Suppressor macrophage treated with lipopolysaccharide for 1 hour (primary cell): ENCODE measurements at places on chromosomes 1 and 21.

DNA sequence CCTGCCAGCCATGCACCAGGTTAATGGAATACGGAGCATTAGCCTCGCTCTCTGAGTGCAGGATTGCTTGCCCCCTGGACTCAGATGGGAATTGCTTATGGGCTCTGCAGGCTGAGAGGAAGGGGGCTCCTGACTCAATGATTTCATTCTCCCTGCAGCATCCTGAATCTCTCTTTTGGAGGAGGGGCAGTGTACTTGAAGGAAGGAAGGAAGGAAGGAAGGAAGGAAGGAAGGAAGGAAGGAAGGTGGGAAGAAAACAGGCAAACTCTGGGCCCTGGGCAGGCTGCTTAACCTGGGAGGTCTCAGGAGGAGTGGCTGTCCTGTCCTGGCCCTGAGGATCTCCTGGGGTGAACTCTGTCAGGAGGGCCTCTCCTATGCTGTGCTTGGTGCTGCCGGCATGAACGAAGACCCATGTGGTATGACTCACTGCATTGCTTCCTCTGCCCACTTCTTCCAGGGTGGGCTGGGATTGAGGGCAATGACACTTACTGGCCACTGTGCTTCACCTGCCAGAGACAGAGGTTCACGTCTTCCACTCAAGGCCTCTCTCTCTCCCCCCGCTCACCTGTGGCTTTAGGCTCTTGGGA lies 257.1 kb upstream of the CSF3R start:
- no peak for DNase-seq

DNA sequence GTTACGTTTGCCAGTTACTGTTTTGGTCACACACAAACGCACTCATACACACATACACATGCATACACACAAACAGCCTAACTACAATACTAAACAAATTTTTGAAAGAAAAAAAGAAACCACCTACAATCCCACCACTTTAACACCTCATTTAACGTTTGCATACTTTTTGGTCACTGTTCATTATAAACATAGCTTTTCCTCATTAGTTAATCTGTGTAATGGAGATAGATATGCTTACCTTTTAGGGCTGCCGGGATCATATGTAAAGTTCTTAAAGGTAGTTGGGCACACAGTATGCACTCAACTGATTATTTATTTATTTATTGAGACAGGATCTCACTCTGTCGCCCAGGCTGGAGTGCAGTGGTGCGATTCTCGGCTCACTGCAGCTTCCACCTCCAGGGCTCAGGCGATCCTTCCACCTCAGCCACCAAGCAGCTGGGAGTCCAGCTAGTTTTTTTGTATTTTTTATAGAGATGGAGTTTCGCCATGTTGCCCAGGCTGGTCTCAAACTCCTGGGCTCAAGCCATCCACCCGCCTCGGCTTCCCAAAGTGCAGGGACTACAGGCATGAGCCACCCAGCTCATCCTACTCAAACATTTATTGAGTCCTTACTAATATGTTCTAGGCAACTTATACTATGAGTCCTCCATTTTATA lies 677 bp upstream of the BCL10 start:
- no peak for DNase-seq

DNA sequence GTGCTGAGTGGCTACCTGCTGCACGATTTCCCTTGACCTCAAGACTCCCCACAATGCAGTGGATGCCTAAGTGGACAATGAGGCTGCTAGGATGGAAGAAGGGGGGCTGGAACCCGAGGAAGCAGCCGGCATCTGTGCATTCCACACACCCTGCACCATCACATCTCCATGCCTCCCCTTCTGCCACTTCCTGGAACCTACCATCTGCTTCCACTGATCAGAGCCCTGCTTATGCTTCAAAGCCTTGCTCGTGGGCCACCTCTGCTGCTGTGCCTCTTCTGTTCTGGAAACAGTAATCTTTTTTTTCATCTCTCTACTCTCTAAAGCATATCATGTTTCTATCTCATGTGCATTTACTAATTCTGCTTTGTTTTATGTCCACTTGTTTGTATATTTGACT lies 66.2 kb upstream of the WDR26 start:
- DNase-seq, result no peak

GRCh38 chr1:113281550-113281949 lies 108.8 kb upstream of the MAGI3 start:
- DNase-seq, result no peak

DNA sequence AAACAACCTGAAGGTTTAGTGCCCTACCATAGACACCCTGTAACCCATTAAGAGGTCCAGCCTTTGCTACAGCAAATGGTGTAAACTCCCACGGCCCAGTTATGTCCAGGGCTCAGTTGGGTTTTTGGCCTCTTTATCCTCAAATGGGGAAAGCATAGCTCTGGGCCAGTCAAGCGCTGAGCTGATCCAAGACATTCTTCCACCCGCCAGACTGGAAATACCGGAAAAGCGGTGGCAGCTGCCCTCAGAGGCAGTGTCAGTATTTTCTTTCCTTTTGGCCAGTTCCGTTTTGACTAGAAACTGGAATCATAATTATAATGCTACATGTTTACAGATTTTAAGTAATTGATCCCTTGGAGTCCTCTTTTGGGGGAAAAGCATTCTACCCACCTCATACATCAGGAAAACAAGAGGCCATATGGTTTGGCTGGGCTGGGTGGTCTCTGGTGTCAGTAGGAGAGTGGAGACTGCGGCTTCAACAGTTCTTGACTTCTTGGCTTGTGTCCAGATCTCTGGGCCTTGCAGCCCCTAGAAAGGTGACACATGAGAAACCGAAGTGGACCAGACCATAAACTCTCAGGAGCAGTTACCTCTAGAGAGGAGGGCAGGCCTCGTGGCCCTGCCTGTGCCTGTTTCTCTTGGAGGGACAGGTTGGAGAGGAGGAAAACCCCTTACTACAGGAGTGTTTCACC lies 30.2 kb upstream of the CLDN14 start:
- no peak for DNase-seq

- no peak for DNase-seq
Observed at GRCh38 chr1:35297886-35298285, 29.4 kb downstream of the ZMYM4 start.

DNA sequence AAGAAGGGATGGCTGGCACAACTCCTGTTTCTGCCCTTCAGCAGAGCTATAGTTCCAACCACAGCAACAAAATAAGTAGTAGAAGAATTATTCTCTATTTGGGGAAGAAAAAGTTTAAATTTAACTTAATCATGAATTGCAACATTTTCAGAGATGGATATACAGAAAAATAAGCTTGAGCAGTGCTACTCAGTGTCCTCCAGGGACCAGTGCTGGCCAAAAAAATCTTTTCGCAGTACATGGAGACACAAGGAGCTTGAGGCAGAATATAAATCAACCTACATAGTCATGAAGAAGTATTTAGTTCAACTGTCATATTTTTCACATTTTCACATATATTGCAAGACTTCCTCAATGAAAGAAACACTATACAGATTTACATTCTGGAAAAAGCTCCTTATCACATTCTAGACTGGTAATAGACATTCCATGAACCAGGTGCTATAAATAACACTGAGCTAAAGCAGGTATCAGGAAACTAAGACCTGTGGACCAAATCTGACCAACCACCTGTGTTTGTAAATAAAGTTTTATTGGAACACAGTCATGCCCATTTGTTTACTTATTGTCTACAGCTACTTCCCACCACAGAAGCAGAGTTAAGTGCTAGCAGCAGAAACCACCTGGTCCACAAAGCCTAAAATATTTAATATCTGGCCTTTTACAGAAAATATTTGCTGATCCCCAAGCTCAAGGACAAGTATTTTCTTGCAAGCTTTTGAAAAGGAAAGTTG lies 101.9 kb downstream of the RGS21 start:
- no peak for DNase-seq

DNA sequence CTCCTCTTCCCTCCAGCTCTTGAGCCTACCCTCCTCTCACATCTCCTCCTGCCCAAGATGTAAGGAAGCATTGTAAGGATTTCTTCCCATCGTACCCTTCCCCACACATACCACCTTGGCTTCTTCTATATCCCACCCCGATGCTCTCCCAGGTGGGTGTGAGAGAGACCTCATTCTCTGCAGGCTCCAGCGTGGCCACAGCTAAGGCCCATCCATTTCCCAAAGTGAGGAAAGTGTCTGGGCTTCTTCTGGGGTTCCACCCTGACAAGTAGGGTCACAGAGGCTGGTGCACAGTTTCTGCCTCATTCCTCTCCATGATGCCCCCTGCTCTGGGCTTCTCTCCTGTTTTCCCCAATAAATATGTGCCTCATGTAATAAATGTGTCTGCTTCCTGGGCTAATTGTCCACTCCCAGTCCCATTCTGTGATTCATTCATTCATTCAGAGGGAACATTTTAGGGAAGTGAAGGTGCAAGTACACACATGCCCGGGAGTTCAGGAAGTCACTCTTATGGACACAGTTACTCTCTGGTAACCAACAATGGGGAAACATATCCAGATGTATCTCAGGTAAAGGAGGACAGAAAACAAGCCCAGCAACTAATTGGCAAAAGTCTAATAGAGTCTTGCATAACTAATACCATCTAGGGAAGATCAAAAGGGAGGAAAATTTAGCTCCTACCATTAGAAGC lies 1.9 kb downstream of the SPRR4 start:
- no peak for DNase-seq

DNA sequence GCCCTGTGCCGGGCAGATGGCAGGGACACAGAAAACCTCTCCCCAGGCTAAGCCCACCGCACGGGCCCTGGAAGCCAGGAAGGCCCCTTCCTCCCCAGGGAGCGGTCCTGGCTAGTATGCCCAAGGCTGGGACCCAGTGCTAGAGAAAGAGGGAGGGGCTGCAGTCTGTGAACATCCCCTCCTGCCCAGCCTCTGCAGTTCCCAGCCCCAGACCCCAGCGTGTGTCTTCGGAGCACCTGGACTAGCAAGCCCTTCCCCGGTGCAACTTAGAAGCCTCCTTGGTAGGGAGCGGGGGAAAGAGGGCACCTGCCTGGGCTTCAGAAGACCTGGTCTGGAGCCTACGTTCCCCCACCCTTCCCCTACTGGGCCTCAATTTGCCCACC lies 2.1 kb downstream of the PLEKHG5 start:
- no peak for DNase-seq

DNA sequence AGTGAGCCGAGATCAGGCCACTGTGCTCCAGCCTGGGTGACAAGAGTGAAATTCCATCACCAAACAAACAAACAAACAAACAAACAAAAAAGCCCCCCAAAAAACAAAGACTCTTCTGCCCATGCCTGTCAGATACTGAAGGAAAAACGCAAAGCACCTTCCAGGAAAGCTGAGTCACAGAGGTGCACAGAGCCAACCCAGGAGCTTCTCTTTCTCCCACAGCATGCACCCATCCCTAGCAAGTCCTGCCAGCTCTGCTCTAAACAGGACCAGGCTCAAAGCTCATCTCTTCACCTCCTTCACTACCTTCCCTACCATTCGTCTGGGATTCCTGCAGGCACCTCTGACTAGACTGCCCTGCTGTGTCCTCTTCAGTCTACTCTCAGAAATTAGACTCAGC lies 46.5 kb downstream of the ETS2 start:
- DNase-seq, result no peak

GRCh38 chr1:170586321-170587252 lies 54.6 kb downstream of the GORAB start:
- peak; percentile 30 for DNase-seq

GRCh38 chr1:147201276-147201675 lies 23.9 kb downstream of the FMO5 start:
- DNase-seq, result no peak
